ENCODE measurements at places on chromosomes 16 and 17. TPM values are rescaled to one million over a fixed set of nuclear protein-coding genes. Genes with fewer than 3 reads are reported as not detected.

GRCh38 chr17:27466743-27467375, 10.6 kb downstream of the KSR1 start:
- no peak for DNase-seq

DNA sequence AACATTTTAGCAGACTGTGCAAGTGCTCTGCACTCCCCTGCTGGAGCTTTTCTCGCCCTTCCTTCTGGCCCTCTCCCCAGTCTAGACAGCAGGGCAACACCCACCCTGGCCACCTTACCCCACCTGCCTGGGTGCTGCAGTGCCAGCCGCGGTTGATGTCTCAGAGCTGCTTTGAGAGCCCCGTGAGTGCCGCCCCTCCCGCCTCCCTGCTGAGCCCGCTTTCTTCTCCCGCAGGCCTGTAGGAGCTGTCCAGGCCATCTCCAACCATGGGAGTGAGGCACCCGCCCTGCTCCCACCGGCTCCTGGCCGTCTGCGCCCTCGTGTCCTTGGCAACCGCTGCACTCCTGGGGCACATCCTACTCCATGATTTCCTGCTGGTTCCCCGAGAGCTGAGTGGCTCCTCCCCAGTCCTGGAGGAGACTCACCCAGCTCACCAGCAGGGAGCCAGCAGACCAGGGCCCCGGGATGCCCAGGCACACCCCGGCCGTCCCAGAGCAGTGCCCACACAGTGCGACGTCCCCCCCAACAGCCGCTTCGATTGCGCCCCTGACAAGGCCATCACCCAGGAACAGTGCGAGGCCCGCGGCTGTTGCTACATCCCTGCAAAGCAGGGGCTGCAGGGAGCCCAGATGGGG, 3.1 kb downstream of the GAA start:
- peak; percentile 46 for DNase-seq

DNA sequence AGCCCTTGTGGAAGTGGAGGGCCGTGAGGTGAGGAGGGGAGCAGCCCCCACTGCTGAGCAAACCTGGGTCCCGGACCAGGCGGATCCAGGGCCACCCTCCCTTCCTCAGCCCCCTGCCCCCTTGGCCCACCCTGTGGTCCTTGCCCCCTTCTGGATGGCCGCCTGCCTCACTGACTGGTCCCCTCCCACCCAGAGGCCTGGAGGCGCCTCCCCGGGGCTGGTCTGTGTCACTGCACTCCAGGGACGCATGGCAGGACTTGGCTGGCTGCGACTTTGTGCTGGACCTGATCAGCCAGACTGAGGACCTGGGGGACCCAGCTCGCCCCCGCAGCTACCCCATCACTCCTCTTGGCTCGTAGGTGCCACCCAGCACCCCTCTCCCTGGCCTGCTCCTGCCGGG, 19.2 kb upstream of the SMIM5 start:
- DNase-seq: no peak

Gene CIBAR2
- total RNA-seq: not detected

Gene CD79B
- 0.17 TPM for total RNA-seq

Gene FTO
- 42.9 TPM for total RNA-seq

Gene FAM83G
- total RNA-seq: 6.3 TPM

DNA sequence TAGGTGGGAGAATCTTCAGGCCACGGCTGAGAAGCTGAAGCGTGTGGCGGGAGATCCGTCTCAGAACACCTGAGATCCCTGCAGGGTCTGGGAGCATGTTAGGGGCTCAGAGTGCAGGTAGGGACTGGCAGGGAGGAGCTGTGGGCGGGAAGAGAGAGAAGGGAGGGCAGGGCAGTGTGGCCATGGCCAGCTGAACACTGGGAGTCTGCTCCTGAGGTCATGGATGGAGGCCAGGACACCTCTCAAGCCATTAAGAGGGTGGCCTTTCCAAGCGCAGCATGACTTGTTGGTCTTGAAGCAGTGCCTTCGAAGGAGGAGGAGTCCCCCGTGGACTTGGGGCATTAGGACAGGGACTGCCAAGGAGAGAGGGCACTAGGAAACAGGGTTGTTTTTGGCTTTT, 23.7 kb downstream of the NAA60 start:
- DNase-seq: no peak

- DNase-seq: no peak
These were observed 54.7 kb upstream of the FASN start for GRCh38 chr17:82152556-82153294.

GRCh38 chr17:17849147-17849820, 12.5 kb upstream of the SREBF1 start:
- peak; percentile 53 for DNase-seq

DNA sequence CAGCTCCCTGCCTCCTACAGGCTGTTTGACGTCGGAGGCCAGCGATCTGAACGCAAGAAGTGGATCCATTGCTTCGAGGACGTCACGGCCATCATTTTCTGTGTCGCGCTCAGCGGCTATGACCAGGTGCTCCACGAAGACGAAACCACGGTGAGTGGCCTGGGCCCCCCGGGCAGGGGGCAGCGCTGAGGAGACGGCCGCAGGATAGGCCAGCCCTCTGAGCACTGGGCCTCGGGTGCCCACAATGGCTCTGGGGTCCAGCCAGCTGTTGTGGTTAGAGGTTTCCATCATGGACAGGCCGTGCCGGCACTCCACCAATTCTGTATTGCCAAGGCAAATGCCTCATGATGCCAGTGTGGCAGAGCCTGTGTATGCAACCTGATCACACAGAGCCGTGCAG, 88.6 kb downstream of the AMFR start:
- no peak for DNase-seq

Gene CSF3
- total RNA-seq: not detected

DNA sequence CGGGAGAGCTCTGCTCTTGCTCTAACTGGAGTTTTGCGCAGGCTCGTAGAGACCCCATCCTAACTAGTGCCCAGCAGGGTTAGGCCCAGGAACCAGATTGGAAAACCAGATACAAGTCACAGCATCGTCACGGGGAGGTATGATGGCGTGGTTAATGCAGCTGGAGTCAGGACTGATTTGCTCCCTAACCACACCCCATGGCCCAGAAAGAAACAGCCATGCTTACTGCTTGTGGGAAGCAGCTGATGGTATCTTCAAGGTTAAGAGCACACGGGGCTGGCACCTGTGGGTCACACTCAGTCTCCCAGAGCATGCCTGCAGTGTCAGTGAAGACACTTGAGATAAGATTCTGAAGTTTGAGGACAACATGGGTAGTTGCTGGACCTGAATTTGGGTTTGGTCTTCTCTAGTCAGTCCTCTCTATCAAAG, 60.2 kb downstream of the WIPI1 start:
- DNase-seq: no peak

DNA sequence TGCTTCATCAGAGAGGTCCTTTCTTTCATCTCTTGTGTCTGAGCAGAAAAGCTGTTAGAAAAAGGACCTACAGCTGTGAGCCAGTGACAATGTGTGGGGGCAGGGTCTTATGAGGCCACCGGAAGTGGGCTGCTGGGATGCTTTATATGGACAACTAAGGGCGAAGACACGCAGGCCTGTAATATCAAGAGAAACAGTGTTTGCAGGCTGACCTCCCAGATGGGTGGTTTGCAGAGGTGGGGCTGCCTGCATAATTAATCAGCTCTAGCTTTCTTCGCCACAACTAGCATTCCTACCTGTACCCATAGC, 30.4 kb upstream of the SALL1 start:
- DNase-seq: peak; percentile 62

GRCh38 chr16:26178298-26178697, 486.5 kb downstream of the HS3ST4 start:
- no peak for DNase-seq
